ENCODE measurements at places on chromosomes 6 and 20.

DNA sequence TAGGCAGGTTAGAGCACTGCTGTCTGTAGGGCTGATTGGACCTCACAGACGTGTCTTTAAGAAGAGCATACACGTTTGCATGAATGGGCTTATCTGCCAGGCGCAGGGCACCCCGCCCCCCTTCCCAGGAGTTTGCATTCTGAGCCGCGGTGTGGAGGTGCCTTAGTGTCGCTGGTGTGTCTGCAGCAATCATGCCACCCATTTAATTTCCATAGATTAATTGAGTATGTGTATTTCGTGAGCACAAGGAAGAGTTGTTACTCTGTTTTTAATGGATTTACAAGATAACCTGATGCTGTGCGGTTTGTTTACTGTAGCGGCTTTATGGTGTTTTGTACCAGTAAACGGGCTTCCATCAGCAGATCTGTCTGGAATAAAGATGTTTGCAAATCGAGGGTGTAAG is 107.7 kb downstream of the ZDHHC14 start:
- no peak for DNase-seq

GRCh38 chr6:127200114-127200513 is 66.5 kb upstream of the RNF146 start:
- no peak for DNase-seq

- no peak for DNase-seq
Observed at GRCh38 chr20:52242237-52243230, 51.0 kb upstream of the ZFP64 start.

DNA sequence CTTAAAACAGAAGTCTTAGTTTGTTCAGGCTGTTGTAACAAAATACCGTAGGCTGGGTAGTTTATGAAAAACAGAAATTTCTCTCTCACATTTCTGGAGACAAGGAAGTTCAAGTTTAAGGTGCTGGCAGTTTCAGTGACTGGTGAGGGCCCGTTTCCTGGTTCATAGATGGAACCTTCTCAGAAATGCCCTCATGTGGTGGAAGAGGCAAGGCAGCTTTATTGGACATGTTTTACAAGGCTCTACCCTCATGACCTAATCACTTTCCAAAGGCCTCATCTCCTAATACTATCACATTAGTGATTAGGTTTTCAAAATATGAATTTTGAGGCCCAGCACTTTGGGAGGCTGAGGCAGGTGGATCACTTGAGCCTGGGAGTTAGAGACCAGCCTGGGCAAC is 2.4 kb downstream of the HEBP2 start:
- DNase-seq = no peak

DNA sequence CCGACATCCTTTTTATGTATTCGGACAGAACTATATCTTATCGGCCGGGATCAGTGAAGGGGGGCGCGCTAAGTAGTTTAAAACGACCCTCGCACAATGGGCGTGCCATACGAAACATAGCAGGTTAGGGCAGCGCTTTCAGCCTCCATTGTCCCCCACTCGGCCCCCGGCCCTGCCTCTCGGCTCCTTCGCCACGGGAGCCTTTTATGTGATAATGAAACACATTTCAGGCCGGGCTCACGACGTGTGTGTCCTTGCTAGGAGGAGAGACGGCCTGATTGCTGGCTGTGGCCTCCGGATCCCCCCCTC is 5.3 kb downstream of the FOXA2 start:
- no peak for DNase-seq

DNA sequence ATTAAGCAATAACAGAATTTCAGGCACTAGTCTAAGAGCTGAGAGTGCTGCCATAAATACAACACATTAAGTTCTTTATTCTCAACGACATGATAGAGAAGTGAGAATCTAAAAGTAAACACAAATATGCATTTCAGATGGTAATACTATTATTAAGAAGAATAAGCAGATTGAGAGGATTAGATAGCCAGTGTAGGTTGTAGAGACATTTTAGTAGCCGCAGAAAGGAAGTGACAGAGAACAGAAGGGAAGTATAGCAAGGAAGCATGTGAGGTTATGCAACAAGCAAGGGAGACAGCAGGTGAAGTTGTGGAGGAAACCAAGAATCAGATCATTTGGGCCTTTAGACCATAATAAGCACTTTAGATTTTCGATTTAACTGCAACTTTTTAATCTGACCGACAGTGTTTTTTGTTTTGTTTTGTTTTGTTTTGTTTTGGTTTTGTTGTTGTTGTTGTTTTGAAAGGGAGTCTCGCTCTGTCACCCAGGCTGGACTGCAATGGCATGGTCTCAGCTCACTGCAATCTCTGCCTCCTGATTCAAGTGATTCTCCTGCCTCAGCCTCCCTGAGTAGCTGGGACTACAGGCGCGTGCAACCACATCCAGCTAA is 737.0 kb upstream of the ADGRB3 start:
- no peak for DNase-seq

DNA sequence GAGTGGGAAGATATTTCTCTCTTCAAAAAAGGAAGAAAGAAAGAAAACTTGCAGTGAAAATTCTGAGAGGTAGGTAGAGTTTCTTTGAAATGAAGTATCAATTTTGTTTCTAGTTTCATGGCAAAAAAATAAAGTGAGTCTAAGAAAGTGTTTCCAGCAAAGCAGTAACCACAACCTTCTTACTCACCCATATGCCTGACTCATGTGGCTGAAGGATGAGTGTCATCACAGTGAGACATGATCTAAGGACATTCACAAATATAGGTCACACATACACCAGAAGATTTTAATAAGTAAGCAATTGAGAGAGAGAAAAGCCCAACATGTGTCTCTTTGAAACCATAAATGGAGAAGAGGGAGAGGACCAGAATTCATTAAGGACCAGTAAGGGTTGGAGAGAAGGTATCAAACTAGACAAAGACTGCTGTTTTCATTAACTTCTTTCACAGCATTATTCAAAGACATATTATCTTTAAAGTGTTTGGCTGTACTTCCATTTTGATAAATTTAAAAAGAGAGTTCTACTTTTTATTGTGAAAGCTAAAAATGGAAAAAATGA is 169.5 kb downstream of the FRK start:
- DNase-seq = no peak

DNA sequence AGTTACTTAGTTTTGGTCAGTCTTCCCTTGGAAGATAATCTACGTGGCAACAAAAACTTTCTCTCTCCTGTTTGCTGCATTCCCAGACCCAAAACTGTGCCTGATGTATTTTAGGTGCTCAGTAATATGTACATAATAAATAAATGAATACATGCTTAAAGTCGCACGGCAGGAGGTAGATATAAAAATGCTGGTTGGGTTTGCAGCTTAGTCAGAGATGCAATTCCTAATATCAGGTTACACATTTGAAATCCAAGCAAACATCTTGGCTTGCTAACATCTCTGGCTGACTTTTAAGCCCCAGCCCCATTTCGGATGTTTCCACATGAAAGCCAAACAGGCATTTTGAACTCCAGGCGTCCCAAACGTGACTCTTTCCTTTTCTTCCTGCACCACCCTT is 91.0 kb downstream of the KCNQ5 start:
- no peak for DNase-seq

- no peak for DNase-seq
Observed at GRCh38 chr6:157981132-157981394, 600 bp upstream of the SYNJ2 start.

DNA sequence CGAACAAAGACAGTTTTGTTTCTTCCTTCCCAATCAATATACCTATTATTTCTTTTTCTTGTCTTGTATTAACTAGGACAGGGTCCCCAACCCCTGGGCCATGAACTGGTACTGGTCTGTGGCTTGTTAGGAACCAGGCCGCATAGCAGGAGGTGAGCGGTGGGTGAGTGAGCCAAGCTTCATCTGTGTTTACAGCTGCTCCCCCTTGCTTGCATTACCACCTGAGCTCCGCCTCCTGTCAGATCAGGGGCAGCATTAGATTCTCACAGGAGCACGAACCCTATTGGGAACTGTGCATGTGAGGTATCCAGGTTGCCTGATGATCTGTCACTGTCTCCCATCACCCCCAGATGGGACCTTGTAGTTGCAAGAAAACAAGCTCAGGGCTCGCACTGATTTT is 151.9 kb downstream of the CDKAL1 start:
- no peak for DNase-seq

DNA sequence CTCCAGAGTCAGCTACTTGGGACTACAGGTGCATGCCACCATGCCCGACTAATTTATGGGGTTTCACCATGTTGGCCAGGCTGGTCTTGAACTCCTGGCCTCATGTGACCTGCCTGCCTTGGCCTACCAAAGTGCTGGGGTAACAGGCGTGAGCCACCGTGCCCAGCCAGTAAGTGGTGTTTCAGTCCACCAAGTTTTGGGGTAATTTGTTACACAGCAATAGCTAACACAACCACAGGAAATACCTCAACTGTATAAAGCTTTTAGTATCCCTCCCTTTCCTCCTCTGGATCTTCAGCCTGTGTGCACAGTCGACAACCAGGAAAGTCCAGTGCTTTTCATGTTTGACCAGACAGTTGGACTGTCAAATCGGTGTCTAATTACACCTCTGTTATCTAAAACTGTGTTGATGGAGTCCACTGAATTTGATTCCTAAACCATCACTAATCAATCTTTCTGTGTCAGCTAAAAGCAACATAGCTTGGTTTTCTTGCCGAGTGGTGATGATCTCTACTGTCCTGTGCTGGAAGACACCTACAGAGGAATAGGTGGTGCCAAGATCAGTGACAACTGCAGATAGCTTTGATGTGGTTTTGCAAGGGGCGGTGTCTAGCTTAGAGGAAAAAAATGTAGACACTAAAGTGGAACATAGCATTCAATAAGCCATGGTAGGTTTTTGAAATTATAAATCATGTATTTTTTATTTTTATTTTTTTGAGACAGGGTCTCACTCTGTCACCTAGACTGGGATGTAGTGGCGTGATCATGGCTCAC is 22.2 kb upstream of the ZBTB2 start:
- no peak for DNase-seq

DNA sequence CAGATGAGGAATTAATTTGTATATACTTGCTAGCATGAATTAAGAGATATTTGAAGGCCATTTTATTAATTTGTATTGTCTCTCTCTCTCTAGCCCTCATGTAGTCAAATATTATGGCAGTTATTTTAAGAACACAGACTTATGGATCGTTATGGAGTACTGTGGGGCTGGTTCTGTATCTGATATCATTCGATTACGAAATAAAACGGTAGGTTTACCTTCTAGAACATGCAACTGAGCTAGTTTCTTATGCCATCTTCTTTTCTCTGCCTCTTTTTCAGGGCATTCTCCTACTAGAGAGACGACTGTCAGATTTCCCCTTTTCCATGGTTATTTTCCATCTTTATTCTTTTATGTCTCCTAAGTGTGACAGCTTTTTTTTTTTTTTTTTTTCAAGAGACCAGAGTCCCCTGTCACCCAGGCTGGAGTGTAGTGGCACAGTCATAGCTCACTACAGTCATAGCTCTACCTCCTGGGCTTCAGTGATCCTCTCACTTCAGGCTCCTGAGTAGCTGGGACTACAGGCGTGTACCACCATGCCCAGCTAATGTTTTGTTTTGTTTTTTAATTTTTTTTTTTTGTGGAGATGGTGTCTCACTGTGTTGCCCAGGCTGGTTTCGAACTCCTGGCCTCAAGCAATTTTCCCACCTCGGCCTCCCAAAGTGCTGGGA is 15.6 kb downstream of the STK4 start:
- DNase-seq = no peak

GRCh38 chr20:32356622-32357374 is 1.3 kb upstream of the ASXL1 start:
- DNase-seq = no peak

GRCh38 chr20:15205719-15206118 is 868.3 kb upstream of the FLRT3 start:
- DNase-seq = no peak

DNA sequence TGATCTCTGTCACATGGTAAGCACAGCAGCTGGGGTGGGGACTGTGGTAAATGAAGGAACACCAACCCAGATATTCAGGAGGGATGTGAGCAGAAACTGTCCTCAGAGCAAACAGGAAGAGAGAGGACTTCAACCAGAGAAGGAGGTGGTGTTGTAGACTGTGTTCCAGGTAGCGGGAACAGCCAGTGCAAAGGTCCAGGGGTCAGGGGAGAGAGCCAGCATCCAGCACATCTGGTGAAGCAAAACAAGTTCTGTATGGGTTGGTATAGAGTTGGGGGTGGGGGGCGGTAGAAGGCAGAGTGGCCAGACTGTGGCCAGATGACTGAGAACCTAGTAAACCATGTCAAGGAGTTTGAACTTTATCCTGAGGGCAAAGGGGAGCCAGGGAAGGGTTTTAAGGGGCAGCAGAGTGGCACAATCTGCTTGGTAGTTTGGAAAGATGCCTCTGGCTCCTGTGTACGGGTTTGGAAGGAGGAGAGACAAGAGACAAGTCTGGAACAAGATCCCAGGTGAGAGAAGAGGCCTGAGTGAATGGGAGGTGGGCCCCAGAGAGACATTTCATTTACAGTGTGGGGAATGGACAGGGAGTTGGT is 27.8 kb upstream of the TTPAL start:
- DNase-seq = no peak

- no peak for DNase-seq
Observed at GRCh38 chr20:51800872-51801121, 1.5 kb downstream of the SALL4 start.

- no peak for DNase-seq
Observed at GRCh38 chr6:3353939-3354338, 95.2 kb downstream of the PSMG4 start.

DNA sequence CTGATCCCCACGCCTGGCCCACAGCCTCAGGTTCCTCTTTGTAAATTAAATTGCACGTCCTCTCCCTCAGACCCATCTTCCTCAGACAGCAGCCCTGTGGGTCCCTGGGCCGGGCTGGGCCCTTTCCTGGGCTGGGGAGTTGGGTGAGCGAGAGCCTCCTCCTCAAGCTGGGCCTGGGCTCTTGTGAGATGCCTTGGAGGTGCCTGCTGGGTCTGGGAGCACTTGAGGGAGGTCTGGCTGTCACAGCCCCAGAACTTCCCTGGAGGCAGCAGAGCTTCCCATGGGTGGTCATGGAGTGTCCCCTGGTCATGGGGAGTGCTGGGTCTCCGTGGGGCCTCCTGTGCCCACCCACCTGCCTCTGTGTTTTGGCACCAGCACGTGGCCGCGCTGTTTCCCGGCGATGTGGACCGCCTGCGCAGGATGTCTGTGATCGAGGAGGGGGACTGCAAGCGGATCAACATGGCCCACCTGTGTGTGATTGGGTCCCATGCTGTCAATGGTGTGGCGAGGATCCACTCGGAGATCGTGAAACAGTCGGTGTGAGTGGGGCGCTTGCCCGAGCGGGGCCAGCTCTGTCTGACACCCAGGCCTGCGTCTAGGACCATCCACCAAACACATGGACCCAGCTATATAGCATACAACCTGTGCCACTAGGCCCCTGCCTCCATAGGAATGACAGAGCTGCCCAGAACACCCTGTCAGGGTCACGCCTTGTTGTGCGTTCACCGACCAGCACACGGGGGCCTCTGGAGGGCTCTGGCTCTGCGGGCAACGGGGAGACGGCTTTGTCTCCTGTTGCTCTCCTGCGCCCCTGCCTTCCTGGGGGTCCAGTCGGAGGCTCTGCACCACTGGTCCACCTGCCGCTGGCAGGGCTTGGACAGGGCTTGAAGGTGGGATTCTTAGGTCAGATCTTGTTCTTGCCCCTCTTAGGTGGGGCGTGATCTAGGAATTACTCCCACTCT is 33.0 kb downstream of the PYGB start:
- no peak for DNase-seq
